ENCODE measurements at places on chromosomes 2 and 18.

DNA sequence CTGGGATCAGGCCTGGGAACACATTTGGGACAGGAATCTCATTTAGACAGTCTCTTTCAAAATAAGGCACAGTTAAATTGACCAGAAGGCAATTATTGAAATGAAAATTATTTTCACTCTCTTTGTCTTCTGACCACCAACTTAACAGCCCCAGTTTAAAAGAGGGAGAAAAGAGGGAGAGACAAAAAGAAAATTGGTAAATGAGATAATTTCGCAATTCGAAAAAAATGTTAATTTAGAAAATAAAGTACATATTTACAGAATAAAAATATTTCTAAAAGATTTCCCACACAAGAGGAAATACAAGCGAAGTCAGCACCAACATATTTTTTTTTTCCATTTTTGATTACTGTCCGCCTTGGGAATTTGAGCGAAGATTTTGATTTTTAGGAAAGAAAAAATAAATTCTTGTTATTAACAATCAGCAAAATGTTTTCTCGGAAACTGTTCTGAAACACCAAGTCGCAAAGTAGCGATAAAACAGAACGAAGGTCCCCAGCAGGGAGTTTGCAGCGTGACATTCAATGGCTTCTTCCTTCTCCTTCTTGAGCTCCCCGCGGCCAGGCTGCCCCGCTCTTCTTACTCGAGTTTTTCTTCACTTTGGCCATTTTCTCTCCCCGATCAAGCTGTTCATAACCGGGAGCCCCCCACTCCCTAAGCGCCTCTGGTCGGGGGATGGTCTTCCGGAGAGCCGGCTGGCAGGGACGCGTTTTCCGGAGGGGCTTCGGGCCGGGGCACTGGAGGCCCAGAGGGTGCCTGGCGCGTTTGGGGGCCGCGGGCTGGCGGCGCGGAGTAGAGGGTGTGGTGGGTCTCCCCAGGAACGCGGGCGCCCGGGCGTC is 5.0 kb downstream of the SP9 start:
- no peak for DNase-seq

DNA sequence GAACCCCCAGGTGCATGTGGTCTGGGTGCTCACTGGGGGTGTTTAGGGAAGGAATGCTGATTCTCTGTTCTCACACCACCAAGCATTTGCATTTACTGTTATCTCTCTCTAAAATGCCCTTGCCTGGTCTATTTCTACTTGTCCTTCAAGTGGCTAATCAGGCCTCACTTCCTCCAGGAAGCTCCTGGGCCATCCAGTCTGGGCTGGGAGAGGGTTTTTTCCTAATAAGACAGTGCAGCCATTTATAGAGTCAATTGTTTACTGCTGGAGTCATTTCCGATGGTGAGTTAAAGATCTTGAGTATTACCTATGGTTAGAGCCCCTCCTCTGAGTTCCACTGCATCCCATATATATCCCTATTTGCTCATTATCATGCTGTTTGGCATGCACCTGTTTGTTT is 25.2 kb upstream of the ITGA6 start:
- DNase-seq, result no peak

- DNase-seq, result no peak
Measured at GRCh38 chr2:119713819-119714490, 35.0 kb downstream of the TMEM177 start.

DNA sequence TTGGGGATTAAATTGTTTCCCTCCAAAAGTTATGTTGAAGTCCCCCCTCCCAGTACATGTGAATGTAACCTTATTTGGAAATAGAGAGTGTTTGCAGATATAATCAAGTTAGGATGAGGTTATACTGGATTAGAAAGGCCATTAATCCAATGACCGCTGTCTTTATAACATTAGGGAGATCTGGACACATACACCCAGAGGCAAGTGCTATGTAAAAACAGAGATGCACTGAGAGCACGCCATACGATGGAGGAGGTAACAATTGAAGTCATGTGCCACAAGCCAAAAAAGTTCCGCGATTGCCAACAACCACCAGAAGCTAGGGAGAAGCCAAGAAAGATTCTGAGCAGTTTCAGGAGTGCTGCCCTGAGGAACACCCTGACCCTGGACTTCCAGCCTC is 153.3 kb downstream of the RNF144A start:
- DNase-seq, result no peak

DNA sequence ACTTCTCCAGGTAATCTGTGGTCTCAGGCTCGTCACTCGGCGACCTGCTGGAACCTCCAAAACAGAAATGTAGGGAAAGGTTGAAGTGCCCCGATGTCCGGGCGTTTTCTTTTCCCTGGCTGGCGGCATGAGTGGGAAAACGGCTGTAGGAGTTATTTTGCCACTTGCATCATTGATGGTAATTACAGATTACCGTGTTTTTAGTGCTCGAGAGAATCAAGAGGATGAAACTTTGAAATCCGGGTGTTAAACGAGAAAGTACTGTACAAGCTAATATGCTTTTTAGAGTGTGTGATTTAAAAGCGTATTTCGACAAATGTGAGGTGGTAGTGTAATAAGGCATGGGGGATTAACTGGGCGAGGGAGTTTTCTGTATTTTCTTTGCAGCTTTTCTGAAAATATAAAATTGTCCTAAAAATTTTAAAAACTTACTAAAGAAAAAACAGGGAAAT is 819 bp downstream of the GRHL1 start:
- DNase-seq, result no peak

DNA sequence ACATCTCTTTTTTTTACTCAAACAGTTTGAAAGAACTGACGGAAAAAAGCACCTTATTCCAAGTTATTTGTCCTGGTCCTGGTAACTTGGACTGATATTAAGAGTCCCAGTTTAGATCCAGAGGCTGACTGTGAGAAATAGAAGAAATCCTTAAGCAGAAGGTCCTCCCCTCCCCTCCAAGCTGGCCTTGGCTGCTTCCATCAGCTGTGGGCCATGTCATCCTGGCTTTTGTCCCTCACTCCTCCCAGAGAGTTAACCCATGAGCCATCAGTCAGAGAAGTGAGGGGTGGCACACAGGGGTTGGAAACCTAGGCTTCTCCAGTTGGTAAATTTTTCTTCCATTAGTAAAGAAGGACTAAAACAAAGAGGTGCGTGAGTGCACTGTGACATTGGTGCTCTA is 9.7 kb upstream of the NAPG start:
- no peak for DNase-seq

GRCh38 chr2:10919771-10920621 is 8.3 kb downstream of the KCNF1 start:
- no peak for DNase-seq

DNA sequence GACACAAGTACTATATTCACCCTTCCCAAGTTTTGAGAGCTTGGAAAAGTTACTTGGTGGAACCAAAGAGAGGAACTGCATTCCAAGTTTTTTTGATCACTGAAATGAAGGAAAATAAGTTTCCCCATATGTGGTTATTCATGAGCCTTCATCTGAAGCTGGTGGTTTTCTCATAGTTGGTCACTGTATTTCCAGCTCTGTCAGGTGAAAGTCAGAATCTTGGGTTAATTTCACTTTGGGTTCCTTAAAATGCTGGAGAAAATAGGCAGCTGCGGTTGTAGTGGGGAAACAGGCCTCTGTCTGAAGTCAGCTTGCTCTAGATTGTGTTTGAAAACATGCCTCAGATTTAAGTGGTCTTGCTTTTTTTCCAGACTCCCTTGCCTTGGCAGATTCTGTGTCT is 200.5 kb downstream of the HRH4 start:
- peak; percentile 47 for DNase-seq

DNA sequence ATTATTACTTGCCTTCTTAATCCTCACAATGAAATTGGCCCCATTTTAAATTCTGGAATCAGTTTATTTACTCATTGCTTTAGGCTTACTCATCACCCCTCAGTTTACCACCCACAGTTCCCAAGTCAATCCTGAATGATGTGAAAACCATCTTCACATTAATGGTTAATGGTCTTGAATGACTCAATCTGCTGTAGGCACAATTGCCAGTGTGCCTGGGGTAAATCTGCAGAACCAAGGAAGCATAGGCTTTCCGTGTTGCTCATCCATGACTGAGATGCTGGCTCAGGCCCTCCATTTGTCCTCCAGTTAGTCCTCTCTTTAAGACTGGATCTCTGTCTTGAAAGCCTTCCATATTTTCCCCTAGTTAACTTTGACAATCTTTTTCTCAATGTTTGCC is 164.5 kb downstream of the PMAIP1 start:
- no peak for DNase-seq

GRCh38 chr18:50695431-50696176 is 124.2 kb downstream of the MRO start:
- DNase-seq, result no peak

GRCh38 chr18:4293337-4293736 is 161.8 kb downstream of the DLGAP1 start:
- no peak for DNase-seq

DNA sequence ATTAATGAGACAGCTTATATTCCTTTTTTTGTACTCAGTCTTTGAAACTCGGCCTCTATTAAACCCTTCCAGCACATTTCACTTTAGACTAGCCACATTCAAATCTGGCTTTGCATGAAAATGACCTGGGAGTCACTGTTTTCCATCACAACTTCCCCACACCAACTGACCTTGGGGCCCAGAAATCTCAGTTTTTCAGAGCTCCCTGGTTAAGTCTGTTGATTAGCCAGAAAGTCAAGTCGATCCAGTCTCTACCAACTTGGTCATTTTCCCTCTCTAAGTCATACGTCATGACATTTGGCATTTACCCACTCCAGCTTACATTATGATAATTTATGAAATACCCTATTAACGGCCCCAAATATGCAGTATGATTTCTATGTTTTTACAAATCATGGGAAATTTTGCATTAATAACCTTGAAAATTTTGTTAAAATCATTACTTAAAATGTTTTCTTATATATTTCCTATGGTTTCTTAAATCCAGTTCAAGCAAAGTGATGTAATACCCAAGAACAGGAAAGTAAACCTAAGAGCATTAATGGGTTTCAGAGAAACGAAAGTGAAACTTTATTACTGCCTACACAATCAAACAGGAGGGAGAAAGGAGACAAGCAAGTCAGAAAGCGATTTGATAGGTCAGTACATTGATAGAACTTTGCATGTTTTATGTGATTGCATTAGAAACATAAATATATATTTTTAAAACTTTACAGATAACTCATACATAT is 77.1 kb downstream of the SPATS2L start:
- DNase-seq, result peak; percentile 41

DNA sequence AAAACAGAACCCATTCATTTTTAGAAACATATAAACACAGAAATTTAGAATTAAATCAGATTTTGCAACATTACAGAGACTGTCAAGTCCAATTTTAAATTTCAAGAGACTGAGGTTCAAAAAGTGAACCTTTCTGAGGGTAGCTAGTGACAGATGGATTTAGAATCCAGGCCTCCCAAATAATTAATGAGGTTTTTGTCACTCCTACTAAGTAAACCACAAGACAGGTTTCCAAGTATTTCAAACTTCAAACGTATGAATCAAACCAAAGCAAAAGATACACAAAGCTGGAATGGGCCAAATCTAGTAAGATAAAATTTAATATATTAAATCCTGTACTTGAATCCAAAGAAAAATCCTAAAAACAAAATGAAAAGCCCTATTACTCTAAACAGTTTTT is 25.3 kb downstream of the PPP4R3B start:
- DNase-seq, result no peak

GRCh38 chr2:12498704-12499103 is 218.0 kb upstream of the TRIB2 start:
- DNase-seq, result no peak

DNA sequence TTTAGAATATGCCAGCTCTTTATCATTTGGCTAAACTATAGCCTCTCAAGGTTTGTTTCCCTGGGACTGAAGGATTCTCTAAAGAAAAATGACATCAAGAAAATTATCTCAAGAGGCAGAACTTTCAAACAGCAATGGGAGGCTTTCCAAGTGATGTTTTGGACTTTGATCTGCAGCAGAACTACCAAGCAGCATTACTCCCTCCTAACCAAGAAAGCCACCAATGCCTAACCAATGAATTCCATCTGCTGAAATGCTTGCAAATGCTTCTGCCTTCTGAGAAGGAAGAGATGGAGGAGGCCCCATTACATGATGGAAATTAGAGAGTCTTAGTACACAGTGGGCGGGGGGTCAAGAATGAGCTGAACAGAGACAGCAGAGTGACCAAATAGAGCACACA is 95.1 kb upstream of the SLC35G4 start:
- DNase-seq, result no peak

GRCh38 chr2:120347396-120348060 is 1.6 kb downstream of the INHBB start:
- peak; percentile 25 for DNase-seq

DNA sequence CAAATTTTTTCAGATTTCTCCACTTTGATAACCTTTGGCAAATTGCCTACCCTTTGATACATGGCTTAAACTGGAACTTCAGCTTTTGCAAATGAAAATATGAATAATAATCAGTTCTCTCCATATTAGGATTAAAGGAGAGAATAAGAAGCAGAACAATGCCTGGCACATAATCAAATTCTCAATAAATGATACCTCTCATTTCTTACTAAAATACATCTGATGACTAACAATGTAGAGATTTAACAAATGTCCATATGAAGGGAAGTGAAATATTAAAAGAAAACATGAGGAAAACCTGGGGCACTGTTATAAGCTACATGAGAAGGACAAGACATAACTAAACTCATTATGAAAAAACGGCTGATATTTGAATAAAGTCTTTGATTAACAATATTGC is 1103.6 kb downstream of the LRP1B start:
- DNase-seq, result no peak

DNA sequence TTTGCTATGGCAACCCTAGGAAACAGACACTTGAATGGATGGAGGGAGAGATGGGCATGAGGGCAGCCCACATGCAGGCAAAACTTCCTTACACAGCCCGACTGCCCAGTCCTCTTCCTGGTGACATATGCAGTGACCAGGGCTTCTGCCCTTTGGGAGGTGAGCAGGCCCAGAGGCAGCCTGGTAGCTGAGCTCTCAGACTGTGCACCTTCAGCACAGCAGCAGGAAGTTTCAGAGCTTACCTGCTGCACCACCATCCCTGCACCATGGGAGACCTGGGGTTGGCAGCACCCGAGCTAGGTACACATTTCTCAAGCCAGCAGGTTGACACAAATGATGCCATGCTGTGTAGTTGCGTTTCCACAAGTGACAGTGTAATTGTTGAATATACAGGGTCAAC is 97.6 kb upstream of the LMAN1 start:
- DNase-seq, result no peak

- DNase-seq, result peak; percentile 25
Measured at GRCh38 chr2:170361090-170361936, 183.4 kb downstream of the MYO3B start.

DNA sequence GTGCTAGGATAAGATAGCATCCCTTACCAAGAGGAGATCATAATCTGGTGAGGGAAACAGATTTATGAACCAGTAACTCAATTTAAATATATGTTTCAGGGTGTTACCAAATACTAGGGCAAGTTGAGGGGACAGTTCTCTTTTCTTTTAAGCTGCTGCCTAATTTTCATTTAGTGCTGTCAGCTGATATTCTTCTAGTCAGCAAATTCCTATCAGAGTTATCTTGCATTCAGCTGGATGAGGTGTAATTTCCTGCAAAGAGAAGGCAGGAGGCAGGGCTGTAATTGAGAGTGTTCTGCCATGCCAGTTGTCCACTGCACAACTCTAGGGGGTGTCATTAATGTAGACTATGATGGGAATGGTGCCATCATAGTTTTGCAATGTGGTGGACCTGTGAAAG is 141.3 kb upstream of the LHCGR start:
- no peak for DNase-seq

GRCh38 chr2:236862961-236863728 is 222.5 kb upstream of the COPS8 start:
- DNase-seq, result no peak

GRCh38 chr18:33716061-33716683 is 138.2 kb downstream of the ASXL3 start:
- DNase-seq, result no peak

GRCh38 chr2:100233061-100233460 is 89.2 kb downstream of the LONRF2 start:
- no peak for DNase-seq
